ENCODE measurements at places on chromosomes 5 and 9. TPM values are rescaled to one million over a fixed set of nuclear protein-coding genes. Genes with fewer than 3 reads are reported as not detected.
A peak's percentile ranks its signal among the peaks of the same experiment; 100 is the strongest.

GRCh38 chr5:178322736-178323540 is 90.3 kb upstream of the PHYKPL start:
- no peaks in the 10 kb centered on the region for H3K27me3 ChIP-seq
- no peak for DNase-seq
- H3K4me3 ChIP-seq, result no peak overlapping the region
- no peaks in the 10 kb centered on the region for H3K4me1 ChIP-seq
- no peak overlapping the region for H3K27ac ChIP-seq

DNA sequence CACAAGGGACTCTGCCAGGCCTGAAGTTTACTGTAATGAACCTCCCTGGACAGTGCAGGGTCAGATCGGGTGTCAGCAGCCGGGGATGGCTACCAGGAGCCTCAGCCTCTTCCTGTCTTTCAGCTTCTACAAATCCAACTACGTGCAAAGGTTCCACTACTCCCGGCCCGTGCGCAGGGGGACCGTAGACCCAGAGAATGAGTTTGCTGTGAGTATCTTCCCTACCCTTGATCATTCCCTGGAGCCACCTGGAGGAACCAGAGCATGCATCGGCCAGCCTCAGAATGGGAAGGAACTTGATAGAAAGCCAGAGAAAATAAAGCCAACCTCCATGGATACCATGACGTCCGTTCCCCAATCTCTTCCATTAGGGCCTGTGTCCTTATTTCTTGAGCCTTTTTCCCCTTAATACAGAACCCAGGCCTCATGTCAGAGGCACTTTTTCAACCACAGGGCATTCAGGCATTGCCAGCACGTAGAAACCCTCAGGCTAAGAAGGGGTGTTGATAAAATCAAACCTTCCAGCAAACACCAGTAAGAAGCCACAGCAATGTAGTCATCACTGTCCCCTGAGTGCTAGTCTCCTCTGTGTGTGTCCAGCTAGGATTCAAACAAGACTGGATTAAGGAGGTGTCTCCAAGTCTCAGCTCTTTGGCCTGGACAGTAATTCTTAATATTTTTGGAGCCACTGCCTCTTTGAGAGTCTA is 49.0 kb upstream of the FOXI1 start:
- H3K36me3 ChIP-seq, result peaks cover 10% of the 10 kb centered on the region
- H3K27me3 ChIP-seq, result no peaks in the 10 kb centered on the region
- DNase-seq, result no peak
- H3K27ac ChIP-seq, result no peak overlapping the region
- H3K4me3 ChIP-seq, result no peak overlapping the region

DNA sequence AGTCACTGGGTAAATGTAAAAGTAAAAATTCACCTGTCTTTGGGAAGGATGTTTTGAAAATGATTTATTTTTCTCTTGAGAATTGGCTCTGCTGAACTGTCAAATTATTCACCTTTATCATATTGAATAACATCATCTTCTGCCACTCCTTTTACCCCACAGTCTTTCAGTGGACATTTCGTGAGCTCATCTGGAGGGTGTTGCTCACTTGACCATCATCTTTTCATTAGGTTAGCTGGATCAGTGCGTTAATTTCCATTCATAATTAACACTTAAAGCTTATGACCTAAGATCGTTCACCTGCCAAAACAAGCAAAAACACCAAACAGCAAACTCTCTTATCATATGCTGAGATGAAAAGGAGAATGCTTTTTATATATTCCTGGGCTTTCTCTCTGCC is 53.4 kb upstream of the TNFAIP8 start:
- H3K27me3 ChIP-seq, result no peaks in the 10 kb centered on the region
- peak overlapping the region; percentile 74 for H3K27ac ChIP-seq
- DNase-seq, result no peak
- H3K4me3 ChIP-seq, result peak overlapping the region; percentile 6
- H3K4me1 ChIP-seq, result peaks cover 75% of the 10 kb centered on the region

GRCh38 chr5:147673791-147674190 is 108.7 kb downstream of the JAKMIP2 start:
- no peak for DNase-seq
- no peaks in the 10 kb centered on the region for H3K36me3 ChIP-seq
- no peak overlapping the region for H3K27ac ChIP-seq
- no peaks in the 10 kb centered on the region for H3K27me3 ChIP-seq
- no peak overlapping the region for H3K4me3 ChIP-seq
- no peaks in the 10 kb centered on the region for H3K4me1 ChIP-seq

DNA sequence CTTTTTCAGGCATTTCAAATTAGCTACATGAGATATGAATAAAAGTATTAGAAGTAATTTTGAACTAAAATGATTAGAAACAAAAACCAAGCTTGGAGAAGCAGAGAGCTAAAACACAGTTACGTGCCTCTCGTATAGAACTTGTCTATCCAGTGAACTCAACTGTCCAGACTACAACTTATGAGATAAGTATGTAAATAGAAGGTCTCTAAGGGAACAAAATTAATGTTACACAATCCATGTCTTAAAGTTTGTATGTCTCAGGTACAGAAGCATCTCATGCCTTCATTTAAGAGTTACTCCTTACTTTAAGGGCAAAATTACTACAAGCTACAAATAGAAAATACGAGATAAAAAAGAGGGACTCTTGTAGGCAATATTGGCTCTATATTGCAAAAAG is 316.8 kb downstream of the CETN3 start:
- H3K4me3 ChIP-seq, result no peak overlapping the region
- H3K27me3 ChIP-seq, result no peaks in the 10 kb centered on the region
- no peak for DNase-seq
- no peaks in the 10 kb centered on the region for H3K4me1 ChIP-seq

DNA sequence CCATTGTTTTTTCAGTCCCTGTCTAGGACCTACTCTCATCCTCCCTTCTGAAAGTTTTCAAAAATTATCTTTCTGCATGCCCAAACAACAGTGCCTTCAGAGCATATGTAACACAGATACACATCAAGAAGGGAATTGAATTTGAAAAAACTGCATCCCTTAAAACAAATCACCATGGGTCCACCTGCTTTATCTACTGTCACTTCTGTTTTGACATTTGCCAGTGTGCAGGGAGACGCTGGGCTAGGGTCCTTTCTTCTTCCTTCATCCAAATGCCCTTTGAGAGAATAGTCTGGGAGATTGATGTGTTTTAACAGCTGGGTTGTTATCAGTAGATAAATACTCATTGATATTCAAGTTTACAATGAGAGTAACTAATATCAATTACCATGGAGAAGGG is 1630.1 kb downstream of the MAT2B start:
- H3K4me3 ChIP-seq, result no peak overlapping the region
- H3K27me3 ChIP-seq, result no peaks in the 10 kb centered on the region
- no peaks in the 10 kb centered on the region for H3K4me1 ChIP-seq
- no peaks in the 10 kb centered on the region for H3K36me3 ChIP-seq
- H3K27ac ChIP-seq, result no peak overlapping the region

GRCh38 chr5:64594601-64595000 is 88.8 kb downstream of the RGS7BP start:
- H3K27ac ChIP-seq, result no peak overlapping the region
- no peak for DNase-seq
- H3K36me3 ChIP-seq, result no peaks in the 10 kb centered on the region
- no peak overlapping the region for H3K4me3 ChIP-seq
- no peaks in the 10 kb centered on the region for H3K4me1 ChIP-seq
- H3K27me3 ChIP-seq, result no peaks in the 10 kb centered on the region

DNA sequence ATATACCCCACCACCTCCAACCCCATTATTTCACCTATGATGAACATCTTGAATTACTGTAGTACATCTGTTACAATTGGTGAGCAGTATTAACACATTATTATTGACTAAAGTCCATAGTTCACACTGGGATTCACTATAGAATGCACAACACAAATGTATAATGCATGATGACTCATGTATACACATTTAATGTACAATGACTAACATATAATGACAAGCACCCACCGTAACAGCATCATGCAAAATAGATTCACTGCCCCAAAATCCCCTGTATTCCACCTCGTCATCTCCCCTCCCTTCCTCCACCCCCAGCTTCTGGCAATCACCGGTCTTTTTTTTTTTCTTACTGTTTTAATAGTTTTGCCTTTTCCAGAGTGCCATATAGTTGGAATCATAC is 47.1 kb upstream of the NEK6 start:
- no peak for DNase-seq
- H3K4me1 ChIP-seq, result no peaks in the 10 kb centered on the region
- no peak overlapping the region for H3K4me3 ChIP-seq
- H3K36me3 ChIP-seq, result no peaks in the 10 kb centered on the region

DNA sequence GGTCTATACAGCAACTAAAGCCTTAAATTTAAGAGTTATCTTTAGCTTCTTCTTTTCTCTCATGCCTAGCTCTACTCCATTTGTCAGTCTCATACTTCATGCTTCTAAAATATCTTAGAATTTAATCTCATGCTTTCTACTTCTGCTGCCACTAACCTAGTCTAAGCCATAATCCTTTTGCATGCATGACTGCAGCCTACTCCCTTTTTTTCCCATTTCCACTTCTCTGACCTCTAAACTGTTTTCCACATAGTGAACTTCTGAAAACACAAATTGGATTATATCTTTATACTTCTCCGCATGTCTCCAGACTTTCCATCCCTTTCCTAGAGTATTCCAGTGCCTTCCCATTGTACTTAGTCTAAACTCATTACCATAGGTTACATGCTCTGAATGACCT is 193.0 kb downstream of the XRCC4 start:
- no peak overlapping the region for H3K27ac ChIP-seq
- no peak for DNase-seq
- no peaks in the 10 kb centered on the region for H3K4me1 ChIP-seq
- H3K36me3 ChIP-seq, result no peaks in the 10 kb centered on the region
- H3K27me3 ChIP-seq, result no peaks in the 10 kb centered on the region

GRCh38 chr9:88530051-88530450 is 4.9 kb upstream of the NXNL2 start:
- H3K27ac ChIP-seq, result no peak overlapping the region
- no peaks in the 10 kb centered on the region for H3K27me3 ChIP-seq
- H3K4me3 ChIP-seq, result no peak overlapping the region
- H3K36me3 ChIP-seq, result no peaks in the 10 kb centered on the region

DNA sequence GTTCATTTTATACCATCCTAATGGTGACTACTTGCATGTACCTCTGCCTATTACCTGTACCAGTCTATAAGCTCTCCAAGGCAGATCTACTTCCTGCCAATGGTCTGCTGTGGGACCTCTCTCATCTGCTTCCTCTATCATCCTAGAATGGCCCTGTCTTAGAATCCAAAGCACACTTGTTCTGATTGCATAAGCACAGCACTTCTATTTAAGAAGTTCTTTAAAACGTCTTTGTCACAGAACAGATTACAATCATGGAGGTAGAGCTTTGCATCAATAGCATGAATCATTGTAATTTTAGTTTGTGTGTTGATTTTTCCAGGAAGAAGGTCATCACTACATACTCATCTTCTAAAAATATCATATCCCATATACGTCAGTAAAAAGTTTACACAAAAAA is 131.8 kb upstream of the ACOT12 start:
- no peak for DNase-seq
- H3K27ac ChIP-seq, result no peak overlapping the region
- no peaks in the 10 kb centered on the region for H3K36me3 ChIP-seq
- no peaks in the 10 kb centered on the region for H3K27me3 ChIP-seq
- H3K4me3 ChIP-seq, result no peak overlapping the region

DNA sequence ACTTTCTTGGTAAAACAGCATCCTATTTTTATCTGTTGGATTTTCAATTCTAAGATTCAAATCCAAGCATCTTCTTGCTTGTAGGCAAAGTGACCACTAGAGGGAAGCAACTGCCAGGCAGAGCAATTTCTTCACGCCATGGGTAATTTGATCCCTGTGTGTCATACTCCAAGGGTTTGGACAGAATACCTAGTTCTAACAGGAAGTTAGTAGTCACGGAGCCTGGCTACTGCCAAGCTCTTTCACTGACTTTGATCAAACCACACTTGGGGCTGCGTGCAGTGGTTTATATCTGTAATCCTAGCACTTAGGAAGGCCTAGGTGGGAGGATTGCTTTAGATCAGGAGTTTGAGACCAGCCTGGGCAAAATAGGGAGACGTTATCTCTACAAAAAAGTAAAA is 473.6 kb upstream of the TNC start:
- H3K27me3 ChIP-seq, result no peaks in the 10 kb centered on the region
- H3K27ac ChIP-seq, result no peak overlapping the region
- no peaks in the 10 kb centered on the region for H3K36me3 ChIP-seq
- H3K4me1 ChIP-seq, result no peaks in the 10 kb centered on the region

- H3K36me3 ChIP-seq, result no peaks in the 10 kb centered on the region
- no peak overlapping the region for H3K4me3 ChIP-seq
- no peak for DNase-seq
- no peaks in the 10 kb centered on the region for H3K4me1 ChIP-seq
Observed at GRCh38 chr5:113451797-113452196, 17.0 kb upstream of the TSSK1B start.

DNA sequence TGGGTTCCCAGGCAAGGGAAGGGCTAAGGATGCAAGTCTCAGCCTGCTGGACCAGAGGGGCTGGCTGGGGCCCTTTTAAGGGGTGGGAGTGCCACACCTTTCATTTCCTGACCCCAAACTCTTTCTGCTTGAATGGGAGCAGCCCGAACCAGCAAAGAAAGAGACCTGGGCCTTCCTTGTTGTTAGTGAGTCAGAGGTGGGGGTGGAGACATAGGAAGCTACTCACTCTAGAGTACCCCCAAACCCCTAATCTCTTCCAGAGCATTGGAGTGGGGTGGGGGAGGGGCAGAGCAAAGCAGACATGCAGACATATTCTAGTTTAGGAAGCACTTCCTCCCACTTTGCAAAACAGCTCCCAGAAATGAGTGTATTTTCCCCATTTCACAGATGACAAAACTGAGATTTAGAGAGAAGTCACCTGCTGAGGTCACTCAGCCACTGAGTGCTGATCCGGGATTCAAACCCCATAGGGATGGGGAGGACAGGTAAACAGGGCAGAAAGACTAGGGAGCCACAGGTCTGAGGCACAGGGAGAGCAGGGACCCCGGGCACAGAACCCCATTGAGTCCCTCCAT is 6.0 kb upstream of the AQP3 start:
- peaks cover 37% of the 10 kb centered on the region for H3K4me1 ChIP-seq
- no peak overlapping the region for H3K4me3 ChIP-seq
- H3K36me3 ChIP-seq, result no peaks in the 10 kb centered on the region
- DNase-seq, result no peak

Gene HAVCR1
- total RNA-seq, result 7.7 TPM

Gene NUDT12
- 0.56 TPM for total RNA-seq

Gene GFI1B
- total RNA-seq, result not detected

Gene CCDC180
- 14.5 TPM for total RNA-seq

Gene FUT7
- total RNA-seq, result 0.89 TPM

Gene RAB3C
- not detected for total RNA-seq

Gene SLC22A5
- 3.3 TPM for total RNA-seq

Gene PAIP2
- total RNA-seq, result 107 TPM

Gene SPATA31C1
- total RNA-seq, result not detected

Gene CARTPT
- not detected for total RNA-seq

Gene RPS14
- total RNA-seq, result 6,766 TPM

Measured in naive thymus-derived CD4-positive, alpha-beta T cell (primary cell).